Daoy (cell line): ENCODE measurements at places on chromosomes 12 and 14. TPM values are rescaled to one million over a fixed set of nuclear protein-coding genes. Genes with fewer than 3 reads are reported as not detected.

DNA sequence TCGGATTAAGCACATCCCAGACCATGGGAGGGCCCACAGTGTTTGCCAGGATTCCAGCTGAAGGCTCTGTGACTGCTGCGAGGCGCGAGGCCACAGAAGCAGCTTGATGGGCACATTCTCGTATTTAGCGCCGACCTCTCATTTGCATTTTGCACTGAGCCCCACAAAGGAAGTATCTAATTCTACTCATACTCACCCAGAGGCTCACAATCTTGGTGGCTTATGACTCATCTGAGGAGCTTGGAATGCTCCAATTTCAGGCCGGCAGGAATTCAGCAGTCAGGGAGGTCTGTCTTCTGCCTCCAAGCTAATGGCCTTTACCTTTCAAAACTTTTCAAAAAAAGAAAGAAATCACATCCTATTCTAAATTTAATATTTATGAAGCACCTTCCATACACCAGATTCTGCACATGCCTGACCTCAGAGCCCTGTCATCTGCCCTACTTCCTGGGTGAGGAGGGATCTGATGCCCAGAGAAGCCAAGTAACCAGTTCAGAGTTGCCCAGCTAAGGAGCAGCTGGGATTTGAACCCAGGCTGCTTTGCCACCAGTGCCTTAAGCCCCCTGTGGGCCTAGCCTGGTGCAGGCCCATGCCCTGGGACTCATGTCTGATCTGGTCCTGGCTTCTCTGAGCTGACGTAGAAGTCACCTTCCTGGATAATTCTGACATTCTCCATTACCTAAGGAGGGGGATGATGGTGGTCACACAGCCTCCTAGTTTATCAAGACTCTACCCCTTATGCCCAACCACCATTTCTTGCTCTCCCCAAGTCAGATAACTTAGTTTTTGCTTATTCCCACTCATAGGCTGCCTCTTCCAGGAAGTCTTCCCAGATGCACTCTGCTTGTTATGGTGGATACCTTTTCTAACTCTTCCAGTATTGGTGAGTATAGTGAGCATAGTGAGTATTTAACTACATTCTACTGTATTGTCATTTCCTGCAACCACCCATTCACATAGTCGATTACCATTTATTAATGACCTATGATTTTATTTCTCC is 198.9 kb downstream of the RBM19 start:
- DNase-seq, result peak; percentile 89

The HOXC4 gene
- 2.4 and 4.7 TPM in 2 replicates for total RNA-seq

The PUS1 gene
- 43.8 and 53.5 TPM in 2 replicates for total RNA-seq

- DNase-seq, result peak; percentile 84
These were observed at the start of gene RIMBP2 for GRCh38 chr12:130715998-130716968. Gene RIMBP2, minus strand, starts transcription at chr12:130716299. Its CDS starts 237,286 bp downstream, at chr12:130479013.

- DNase-seq, result no peak
These were observed 213.1 kb upstream of the RTL1 start for GRCh38 chr14:101116486-101117130.

- DNase-seq, result no peak
These were observed 191.4 kb downstream of the KITLG start for GRCh38 chr12:88388566-88389540.

DNA sequence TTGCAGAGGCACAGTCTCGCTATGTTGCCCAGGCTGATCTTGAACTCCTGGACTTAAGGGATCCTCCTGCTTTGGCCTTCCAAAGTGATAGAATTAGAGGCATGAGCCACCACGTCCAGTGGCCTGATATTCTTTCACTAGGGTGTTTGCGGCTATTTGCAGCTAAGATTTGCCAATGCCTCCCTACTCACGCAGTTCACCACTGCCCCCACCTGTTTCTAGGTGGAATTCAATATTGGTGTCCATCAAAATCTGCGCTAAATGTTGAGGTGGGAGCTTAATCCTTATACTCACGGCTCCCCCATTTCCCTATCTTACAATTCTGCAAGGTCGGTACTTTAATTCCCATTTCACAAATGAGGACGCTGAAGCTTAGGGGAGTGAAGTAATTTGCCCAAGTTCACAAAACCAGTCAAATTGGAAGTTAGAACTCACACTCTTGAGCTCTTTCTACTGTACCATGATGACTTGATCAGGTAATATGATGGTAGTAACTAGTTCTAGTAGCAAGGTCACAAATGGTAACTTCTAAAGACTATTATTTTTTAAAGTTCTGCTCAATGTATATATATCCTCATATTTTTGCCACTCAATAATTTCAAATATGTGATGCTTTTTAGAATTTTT is 22.1 kb upstream of the LRRC9 start:
- peak; percentile 34 for DNase-seq

The GLT8D2 gene
- total RNA-seq, result 4.0 and 6.6 TPM in 2 replicates

The PITPNM2 gene
- 1.1 and 1.4 TPM in 2 replicates for total RNA-seq

The CLMN gene
- 3.5 and 4.2 TPM in 2 replicates for total RNA-seq

DNA sequence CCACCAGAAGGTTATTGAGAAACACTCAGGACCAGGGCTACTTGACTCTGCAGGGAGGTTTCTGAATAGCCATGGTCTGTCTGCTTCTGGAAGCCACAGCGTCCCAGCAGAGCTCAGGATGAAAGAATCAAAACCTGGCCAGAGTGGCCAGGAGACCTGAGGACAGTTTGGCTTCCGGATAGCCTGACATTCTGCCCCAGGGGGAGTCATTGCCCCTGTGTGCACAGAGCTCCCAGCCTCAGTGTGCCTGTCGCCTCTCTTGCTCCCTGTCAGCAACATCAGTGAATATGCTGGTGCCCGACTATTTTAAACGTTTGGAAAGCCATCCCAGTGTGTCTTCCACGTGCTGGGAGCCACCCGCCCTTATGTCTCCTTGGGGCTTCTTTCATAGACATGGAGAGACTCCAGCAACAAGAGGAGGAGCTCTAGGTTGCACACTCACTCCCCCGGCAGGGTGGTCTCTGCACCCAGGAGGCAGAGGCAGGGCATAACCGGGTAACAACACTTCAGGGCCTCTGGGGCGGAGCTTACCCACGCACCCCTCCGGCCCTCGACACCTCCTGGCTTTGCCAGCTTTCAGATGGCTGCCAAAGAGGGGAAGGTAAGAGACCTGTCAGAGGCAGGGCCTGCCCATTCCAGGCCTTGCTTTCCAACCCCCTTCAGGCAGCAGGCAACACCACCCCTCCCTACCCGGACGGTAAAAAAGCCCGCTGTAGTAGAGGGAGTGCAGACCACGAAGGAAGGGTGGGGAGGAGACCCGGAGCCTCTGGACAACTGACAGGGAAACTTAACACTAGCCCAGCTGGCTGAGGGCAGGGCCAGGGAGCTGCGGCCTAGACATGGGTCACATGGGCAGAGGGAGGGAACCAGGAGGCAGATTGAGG is 19.0 kb upstream of the SLC6A12 start:
- no peak for DNase-seq

DNA sequence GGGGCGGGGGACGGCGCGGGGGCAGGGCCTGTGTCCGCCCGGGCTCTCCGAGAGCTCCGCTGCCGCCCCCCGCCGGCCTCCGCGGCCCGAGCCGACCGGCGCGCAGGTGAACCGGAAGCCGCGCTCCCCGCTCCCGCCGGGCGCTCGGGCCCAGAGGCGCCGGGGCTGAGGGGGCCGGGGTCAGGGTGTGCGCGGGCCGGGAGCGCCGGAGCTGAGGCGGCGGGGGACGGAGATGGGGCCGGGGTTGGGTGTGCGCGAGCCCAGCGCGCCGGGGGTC is 431 bp downstream of the HIP1R start:
- DNase-seq, result peak; percentile 40

GRCh38 chr14:96986256-96987085 is 189.3 kb downstream of the VRK1 start:
- DNase-seq, result no peak

DNA sequence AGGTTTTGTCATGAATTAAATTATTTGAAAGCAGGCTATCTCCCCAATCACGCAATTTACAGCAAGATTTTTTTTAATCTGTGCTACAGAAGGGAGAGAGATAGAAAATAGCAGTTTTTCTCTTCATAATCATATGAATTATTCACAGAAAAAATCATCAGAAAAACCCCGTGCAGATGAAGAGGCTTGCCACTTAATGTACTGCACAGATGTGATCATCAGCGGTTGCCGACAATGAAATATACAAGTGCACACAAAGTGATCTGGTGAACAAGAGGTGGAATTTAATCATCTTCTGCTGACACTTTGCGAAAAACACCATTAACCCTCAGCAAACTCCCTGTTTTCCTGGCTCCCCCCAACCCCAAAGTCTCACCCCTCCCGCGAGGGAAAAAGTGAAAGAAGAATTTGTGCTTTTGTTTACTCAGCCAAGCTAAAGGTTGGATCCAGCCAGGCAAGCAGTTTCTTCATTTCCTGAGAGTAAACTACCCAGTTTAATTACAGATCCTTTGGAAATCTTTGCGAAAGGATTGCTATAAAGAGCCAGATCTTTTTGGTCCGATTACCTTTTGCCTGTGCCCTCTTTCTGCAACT is 3.1 kb upstream of the LMO3 start:
- no peak for DNase-seq

DNA sequence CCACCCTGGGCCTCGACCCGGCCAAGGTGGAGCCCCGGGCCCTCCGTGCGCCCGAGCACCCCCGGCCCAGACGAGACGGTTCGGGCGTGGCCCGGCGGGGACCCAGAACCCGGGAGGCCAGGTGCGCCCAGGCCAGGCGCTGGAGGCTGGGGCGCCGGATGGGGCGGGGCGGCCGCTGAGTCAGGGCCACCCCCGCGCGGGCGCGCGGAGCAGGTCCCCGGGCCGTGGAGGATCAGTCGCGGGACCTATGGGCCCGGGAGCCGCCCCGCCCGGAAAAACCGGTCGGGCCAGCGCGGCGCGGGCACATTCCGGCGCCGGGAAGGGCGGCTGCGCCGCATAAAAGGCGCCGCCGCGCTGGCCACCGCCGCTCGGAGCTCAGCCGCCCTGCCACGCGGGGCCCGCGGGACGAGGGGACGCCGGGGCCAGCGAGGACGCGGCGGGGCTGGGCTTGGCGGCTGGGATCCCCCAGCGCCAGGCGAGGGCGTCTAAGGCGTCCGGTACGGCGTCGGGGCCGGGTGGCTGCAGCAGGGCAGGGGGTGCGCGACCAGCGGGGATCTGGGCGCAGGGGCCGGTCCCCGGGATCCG is 21.5 kb upstream of the KIF26A start:
- DNase-seq, result peak; percentile 6

DNA sequence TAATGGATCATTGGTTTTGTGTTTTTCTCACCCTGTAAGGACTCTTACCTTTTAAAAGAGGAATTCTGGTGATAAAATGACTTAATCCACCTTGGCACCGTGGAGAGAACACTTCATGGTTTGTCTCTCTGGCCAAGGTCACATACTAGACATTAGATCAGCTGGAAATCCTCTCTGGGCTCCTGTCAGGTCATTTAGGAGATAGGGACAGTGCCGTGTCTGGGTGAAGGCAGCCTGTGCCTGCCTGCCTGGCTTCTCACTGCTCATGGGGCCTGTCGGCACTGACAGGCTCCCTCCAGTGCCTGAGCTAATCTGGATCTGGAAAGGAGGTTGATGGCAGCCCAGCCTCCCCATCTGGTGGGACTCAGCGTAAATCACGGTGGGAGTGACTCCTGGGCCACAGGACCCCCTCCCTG is 5.7 kb downstream of the CRADD start:
- DNase-seq, result no peak

The OR4E1 gene
- total RNA-seq, result not detected in 2 replicates

- peak; percentile 30 for DNase-seq
These were observed 32.6 kb downstream of the CCDC85C start for GRCh38 chr14:99571303-99571986.

The CAPZA3 gene
- not detected in 2 replicates for total RNA-seq

DNA sequence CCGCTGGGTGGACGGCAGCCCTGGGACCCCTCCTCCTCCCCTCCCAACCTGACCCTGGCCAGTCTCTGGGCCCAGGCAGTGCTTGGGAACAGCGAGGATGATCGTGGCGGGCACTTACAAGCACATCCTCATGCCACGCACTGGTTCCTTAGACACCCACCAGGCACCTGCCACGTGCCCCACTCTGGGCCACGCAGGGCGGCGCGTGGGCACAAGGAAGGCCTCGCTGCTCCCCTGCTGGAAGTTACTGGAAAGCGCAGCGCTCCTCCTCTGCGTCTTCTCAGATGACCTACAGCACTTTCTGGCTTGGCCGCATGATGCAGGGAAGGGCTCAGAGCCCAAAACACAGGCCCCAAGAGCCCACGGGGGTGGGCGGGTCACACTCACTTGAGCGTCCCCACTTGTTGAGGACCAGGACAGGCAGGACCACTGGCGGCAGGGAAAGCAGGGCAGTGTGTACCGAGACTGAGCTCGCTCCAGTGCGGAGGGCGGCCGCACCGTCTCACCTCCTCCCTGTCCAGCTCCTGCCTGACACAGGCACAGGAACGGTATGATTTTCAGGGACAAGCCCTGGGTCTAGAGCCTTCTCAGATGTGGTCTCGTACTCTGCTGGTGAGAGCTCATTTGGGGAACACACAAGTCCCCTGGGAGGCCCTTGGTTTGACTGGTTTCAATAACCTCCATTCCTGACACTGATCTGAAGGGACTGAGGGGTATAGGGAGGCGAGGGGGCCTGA is 128.3 kb upstream of the EVL start:
- DNase-seq, result no peak

The SLC11A2 gene
- total RNA-seq, result 49.6 and 54.3 TPM in 2 replicates

The PRKD1 gene
- 2.9 and 3.3 TPM in 2 replicates for total RNA-seq

DNA sequence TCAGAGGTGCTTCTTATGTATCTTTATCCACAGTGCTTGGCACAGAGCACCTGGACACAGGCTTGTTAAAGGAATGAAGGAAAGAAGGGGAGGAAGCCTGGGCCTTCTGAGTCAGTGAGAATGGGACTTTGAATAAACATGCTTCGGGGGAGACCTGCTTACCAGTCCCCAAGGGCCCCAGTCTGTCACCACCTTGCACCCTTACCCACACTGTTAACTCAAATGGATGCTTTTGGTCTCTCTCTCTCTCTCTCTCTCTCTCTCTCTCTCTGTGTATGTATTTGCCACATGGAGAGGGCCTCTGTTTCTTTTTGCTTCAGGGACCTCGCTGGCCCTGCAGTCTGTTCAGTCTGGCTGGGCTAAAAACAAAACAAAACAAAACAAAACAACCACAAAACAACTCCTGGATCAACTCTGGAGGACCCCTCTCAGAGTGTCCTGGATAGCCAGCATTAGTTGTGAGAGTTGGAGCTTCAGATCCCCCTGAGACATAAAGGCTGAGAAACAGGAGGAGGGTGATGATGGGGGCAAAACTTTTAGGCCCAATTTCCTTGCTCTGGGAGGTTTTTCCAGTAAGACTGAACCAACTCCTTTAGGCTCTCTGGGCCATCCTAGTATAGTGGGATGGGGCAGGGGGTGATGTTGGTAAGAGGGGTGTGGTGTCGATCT is 1.9 kb downstream of the KIF5A start:
- DNase-seq, result no peak

GRCh38 chr12:75623631-75624154 is 112.3 kb upstream of the KRR1 start:
- DNase-seq, result peak; percentile 71

DNA sequence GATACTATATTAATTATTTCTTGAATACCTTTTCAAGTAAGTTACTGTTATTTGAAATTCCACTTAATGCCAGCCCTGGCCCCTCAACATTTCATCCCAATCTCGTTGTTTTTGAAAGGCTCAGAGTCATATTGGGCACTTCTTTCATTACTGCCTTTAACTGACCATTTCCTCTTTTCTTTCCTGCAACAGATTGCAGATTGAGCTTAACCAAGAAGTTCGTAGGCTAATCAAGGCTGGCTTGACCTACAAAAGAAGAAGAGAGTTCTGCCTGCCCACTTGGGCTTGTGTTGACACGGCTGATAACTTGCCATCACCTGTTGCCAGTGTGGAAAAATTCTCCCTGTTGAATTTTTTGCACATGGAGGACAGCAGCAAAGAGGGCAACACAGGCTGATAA is 91.0 kb downstream of the FLRT2 start:
- no peak for DNase-seq

GRCh38 chr12:18752280-18752920 is 14.5 kb downstream of the CAPZA3 start:
- peak; percentile 15 for DNase-seq
